ENCODE measurements at places on chromosomes 5 and 9.

- DNase-seq, result no peak
Measured at GRCh38 chr5:41878643-41879478, 8.6 kb upstream of the OXCT1 start.

GRCh38 chr5:126659805-126660482, 59.2 kb downstream of the PHAX start:
- DNase-seq, result no peak

GRCh38 chr5:135332519-135333150, 66.4 kb downstream of the MACROH2A1 start:
- no peak for DNase-seq

- no peak for DNase-seq
Measured at GRCh38 chr9:21677834-21678233, 124.6 kb upstream of the MTAP start.

DNA sequence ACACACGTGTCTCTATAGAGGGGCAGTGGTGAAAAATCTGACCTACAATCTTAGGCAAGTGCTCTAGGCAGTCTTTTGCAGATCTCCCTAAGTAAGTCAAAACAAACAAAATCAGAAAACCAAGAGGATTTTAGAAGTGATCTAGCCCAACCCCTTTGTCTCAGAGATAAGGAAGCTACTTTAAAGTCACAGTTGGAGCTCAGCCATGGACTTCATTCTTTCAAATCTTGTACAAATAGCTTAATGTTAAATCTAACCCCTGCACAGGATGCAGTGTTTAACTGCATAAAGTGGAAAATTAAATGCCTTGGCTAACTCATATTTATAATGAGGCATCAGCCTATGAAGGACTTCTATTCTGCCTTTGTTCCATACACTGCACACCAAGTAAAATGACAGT, 135.1 kb upstream of the RFX3 start:
- no peak for DNase-seq

Data from mucosa of descending colon (tissue), 3 donors.